ENCODE measurements at places on chromosomes 11 and 22.

DNA sequence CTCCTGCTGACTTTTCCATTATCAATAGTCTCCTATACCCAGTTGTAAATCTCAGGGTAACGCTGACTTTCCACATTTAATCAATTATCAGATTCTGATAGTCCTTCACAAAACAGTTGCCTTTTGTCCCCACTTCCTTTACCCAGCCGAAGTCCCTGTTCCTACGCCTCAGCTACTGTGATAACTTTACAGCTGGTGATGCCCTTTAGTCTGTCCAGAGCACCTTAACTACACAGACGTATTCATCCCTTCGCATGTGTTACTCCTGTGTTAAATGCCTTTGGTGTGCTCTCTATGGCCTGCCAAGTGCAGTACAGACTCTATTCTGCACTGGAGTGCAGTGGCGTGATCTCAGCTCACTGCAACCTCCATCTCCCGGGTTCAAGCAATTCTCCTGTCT lies 20.2 kb downstream of the SSH3 start:
- DNase-seq = no peak

DNA sequence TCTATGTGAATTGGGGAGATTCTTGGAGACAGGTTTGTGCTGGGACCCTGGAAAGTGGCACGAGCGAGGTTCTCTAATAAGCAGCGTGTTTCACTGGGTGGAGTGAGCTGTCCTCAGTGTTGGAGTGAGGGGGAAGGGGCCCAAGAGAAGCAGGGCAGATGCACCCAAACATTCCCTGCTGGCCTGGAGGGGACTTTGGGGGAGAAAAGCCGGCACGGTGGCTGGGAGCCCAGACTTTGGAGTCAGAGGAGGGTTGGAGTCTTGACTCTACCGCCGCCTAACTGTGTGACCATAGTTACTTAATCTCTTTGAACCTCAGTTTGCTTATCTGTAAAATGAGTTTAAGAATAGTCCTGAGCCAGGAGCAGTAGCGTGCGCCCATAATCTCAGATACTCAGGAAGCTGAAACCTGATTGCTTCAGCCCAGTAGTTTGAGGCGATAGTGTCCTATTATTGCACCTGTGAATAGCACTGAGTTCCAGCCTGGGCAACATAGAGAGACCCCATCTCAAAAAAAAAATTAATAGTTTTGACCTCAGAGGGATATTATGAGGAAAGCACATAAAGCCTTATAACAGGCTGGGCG lies 614 bp downstream of the NR1H3 start:
- no peak for DNase-seq

DNA sequence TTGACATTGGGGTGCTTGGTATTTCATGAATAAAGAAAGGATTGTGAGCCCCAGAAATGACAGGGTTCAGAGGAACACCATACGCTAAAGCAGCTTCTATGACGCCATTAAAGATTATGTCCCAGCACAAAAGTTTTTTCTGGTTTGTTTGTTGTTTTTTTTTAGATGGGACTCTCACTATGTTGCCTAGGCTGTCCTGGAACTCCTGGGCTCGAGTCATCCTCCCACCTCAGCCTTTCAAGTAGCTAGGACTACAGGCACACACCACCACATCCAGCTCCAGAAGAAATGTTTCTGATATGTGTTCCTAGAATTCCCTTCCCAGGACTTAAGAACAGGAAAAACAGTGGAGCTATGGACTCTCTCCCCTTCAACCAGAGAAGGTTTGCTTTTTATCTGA lies 2.6 kb upstream of the RHOG start:
- no peak for DNase-seq

DNA sequence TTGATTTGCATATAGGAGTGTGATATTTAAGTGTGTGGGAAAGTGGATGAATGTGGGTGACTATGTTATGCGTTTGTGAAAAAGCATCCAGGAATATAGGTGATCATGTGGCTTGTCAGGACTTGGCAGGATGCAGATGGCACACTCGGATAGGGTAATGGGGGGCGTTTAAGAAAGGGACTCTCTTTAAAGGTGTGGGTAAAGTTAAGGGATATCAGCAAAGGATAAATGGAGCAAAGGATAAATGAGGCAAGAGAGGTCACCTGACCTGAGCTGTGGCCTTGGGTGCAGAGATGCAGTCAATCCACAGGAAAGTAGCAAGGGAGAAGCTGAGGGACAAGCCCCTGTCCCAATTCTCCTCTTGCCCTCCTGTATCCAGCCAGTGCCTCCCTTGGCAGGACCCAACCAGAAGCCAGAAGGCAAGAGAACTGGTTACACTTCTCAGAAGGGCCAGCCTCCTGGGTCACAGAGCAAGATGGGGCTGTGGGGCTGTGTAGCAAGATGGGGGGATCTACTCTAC lies 47.5 kb upstream of the GRAMD1B start:
- no peak for DNase-seq

GRCh38 chr11:76768909-76769560 lies 14.1 kb upstream of the TSKU start:
- no peak for DNase-seq

DNA sequence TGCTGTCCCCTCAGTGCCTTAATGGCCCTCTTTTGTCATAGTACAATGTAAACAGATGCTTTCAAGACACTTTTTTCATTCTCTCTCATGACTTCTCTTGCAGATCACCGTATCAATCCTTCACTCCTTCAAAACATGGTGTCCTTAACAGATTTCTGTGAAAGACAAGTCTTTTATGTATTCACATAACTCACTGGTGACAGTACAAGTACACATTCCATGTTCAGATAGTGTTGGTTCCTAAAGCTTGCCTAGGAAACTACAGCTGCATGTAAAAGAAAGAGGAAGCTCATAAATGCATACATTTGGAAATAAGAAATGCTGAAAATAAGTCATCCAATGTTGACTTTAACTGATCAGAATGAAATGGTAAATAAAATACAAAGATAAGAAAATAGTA lies 5.0 kb upstream of the OR52E6 start:
- no peak for DNase-seq

- DNase-seq = no peak
Measured at GRCh38 chr22:42801252-42802080, 55.6 kb downstream of the ARFGAP3 start.

DNA sequence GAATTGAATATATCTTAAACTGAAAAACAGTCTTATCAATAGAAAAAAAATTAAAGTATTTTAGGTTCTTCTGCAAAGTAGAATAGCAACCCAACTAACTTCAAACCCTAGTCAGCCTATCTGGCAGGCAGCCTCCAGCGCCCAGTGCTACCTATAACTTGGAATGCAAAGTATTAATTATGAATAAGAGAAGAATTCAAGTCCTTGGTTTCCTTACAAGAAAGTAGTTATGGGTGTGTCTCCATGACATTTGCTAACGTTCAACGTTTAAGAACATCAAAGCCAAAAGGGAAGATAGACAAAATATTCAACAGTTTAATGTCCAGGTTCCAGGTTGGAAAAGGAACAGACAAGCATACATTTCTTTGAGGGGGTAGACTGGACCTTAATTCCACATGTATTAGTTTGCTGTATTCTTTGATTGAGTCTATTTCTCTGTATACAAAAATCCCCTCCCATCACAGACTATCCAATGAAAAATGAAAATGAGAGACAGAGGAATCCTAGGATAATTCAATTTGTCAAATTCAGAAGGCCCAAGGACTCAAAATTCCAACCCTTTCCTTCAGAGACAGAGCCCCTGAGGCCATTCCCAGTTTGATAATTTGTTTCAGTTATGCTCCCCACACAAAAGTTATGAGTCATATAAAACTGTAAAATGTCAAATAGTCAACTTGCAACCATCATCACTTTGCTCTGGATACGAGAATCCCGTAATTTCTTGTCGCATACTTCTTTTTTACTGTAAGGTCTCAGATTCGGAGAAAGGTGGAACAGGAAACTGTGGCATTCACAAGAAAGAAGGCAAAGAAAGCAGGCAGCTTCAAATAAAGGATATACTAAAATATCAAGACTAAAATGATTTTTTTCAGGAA lies 83.7 kb upstream of the CHRM4 start:
- DNase-seq = no peak

- DNase-seq = no peak
Measured at GRCh38 chr22:33873186-33873585, 47.1 kb downstream of the LARGE1 start.

DNA sequence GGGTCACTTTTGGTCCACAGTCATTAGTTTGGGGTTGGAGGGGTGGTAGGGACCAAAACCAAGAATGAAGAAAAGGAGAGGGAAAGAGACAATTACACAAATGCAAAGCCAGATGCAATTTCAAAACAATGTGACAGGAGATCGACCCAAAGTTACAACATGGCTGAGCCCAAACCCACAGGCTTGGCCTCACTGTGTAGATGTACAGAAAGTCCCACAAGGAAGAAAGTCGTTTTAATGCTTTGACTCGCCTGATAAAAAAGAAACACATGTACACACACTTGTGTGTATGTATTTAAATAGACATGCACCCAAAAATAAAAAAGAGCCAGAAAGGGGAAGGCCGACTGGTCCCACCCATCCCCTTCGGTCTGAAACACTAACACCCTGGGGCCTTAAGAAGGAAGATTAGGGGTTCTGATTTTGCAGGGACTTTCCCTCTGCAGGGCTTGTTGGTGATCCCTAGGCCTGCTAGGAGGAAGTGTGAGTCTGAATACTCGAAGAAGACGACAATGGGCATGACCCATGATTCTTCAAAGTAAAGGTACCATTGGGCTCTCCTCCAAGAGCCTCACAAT lies 104.1 kb downstream of the ETS1 start:
- no peak for DNase-seq

DNA sequence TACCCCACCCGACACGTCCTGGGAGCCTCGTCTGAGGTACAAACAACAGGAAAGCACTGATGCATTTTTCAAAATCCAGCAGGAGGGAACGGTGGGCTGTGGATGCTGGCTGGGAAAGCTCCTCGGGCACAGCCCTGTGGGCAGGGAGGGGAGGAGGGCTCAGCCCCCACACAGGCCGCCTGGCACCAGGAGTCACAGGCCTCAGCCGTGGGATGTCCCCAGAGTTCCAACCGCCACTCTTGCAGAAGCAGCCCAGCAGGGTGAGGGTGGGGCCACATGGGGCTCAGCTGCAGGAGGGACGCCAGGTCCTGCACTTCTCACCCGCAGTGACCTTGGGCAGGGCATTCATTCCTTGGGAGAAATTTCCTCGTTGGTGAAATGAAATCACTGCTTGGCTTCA lies 274.6 kb downstream of the BRD1 start:
- DNase-seq = no peak

- DNase-seq = no peak
Measured at GRCh38 chr11:75497788-75498409, 27.8 kb downstream of the GDPD5 start.

DNA sequence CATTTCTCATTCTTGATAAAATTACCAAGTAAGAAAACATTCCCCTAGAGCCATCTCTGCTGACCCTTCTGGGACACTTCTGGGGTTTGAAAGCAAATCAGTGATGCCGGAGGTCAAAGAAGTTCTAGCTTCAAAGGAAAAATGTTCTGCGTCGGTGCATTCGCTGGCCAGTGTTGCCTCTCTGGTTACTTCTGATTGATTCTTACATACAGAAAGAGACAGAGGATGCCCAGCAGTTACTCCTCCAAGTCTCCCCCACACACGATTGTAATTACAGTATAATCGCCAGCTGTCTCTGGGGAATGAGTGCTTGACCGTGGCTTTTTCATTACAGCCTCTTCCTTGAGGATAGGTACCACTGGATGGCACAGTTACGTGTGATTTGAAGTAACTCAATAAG lies 150.9 kb downstream of the SNX19 start:
- DNase-seq = no peak

GRCh38 chr11:104484804-104485554 lies 321.0 kb upstream of the PDGFD start:
- DNase-seq = no peak

DNA sequence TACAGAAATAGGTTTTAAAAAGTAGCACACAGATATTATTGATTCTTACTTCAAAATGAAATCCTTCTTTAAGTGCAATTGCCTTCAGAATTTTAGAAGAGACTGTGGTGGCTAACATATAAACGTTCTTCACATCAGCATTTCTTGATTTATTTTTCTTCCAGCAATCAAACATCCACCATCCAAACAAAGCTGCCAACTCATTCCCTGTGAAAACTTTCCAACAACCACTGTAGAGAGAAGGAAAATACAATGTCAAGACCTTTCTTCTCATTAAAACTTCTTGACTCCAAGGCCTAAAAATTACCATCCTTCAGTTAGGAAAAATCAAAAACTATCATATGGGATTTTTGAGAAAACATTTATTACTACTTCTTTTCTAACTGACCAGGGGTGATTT lies 34.0 kb upstream of the P4HA3 start:
- no peak for DNase-seq

All from T-helper 9 cell (primary cell).